ENCODE measurements at places on chromosomes 13 and 19.

GRCh38 chr19:54312436-54313377, at the start of gene LILRA5:
TSS of gene LILRA5 (minus strand) at chr19:54313166. CDS start at chr19:54313019, 147 bp downstream.
- no peak for DNase-seq

DNA sequence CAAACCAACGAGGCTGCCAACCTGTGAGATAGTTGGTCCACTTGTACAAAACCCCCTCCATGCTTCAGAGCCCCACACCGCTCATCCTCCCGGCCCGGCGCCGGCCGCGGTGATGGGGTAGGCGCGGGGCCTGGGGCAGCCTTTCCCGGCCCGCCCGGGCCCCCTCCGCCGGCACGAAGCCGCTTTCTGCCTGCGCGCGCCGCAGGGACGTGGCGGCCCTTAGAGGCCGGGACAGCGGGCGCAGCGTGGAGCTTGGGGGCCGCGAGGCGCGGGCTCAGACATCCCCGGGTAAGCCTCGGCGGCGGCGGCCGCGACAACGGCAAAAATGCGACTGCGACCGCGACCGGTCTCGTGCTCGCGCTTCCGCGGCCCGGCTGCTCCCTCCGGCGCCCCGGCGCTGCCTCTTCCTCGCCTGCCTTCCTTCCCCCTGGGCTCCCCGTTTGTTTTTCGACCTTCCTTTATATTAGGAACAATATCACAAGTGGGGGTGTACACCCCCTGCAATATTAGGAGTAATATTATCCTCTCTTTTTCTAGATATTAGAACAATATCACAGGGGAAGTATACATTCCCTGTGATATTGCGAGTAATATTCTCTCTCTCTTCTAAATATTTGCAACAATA, 53.9 kb upstream of the CEACAM21 start:
- DNase-seq = no peak

- DNase-seq = no peak
Measured at GRCh38 chr13:79141082-79141481, 265.0 kb downstream of the RBM26 start.

GRCh38 chr13:22143671-22144070, 472.8 kb downstream of the FGF9 start:
- no peak for DNase-seq

DNA sequence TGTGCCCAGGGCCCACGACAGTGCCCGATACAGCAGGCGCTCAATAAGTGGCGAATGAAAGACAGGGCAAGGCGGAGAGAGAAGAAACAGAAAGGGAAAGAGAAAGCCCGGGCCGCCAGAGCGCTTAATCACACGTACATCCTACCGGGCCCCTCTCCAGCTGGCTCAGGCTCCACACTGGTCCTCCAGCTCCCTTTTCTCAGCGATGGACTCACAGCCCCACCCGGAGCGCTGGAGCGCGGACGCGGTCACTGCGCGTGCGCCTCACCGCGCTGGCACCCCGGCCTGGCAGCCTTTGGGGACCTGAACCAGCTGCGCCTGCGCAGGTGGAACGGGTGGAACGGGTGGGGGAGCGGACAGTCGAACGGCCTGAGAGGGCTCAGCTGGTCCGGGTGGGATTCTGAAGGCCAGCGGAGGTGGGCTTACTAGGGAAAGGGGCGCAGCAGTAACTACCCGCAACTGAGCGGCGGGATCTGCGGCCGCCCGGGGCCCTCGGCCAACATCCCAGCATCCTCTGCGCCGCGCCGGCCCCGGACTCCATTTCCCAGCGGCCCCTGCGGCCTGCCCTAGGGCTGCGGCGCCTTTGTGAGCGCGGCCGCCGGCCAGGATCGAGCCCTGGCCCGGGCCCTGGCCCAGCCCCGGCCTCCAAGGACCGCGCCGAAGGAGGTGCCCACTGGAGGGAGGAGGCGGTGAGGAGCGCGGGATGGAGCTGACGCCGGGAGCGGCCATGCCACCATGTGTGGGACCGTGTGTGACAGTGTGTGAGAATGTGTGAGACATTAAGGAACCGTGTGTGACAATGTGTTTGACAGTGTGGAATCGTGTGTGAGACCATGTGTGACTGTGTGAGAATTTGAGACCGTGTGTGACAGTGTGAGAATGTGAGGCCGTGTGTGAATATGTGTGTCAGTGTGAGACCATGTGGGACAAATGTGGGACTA, at the start of gene ZNF583:
ZNF583 (plus strand) TSS at position 569 of the 941 bp plus-strand sequence. CDS start 2,783 bp downstream, outside the sequence.
- peak; percentile 85 for DNase-seq

- no peak for DNase-seq
Measured at GRCh38 chr19:8302357-8302691, 5.8 kb downstream of the CD320 start.

- DNase-seq = no peak
Measured at GRCh38 chr19:46618670-46619231, 6.1 kb downstream of the PTGIR start.

DNA sequence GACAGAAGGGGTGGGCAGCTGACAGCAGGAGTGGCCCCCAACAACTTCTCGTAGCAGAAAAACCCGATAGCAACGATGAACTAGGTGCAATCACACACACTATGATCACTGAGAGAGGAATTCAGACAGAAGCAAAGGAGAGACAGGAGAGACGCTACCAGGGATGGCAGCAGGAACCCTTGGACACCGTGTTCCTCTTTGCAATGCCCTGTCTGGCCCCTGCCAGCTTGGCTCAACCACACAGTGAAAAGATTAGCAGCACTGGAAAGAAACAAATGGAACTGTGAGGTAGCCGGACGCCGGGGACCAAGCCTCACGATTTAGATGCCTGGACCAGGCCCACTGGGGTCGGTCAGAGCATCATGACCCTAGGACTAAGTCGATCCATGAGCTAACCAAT, 23.6 kb downstream of the DCAF15 start:
- DNase-seq = no peak

GRCh38 chr19:15635016-15635805, 5.5 kb upstream of the CYP4F3 start:
- DNase-seq = no peak

DNA sequence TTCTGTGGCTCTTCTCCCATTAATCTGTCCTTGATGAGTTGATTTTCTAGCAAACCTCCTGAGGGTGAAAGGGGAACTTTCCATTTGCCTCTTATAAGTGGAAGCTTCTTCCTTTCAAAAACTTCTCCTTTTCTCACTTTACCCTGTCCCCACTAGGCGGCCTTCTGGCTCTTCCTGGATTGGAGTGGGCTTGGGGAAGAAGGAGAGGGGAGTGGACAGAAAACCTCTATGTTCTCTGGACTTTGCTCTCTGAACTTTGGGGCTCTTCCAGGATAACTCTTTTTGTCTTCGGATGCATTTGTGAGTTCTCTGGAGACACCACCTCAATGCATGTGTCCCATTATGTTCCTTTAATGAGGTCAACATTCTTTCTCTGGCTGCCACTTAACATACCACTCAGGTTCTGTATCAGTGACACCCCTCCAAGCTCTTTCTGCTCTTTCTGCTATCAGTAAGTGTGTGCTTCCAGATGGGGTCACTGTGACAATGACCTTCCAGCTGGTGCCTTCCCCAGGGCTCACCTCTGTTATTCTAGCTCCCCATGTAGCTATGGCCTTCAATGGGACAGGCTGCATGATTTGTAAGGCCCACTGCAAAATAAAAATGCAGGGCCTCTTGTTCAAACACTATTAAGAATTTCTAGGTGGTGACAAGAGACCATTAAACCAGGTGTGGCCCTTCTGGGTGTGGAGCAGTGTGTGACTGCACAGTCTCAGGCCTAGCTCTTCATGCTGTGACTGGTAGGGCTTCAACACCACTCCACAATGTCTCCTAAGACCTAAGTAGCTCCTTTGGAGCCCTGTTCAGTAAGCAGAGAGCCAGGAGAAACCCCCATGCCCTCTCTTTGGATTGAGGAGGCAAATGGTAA, 389.2 kb downstream of the EFNB2 start:
- DNase-seq = no peak

DNA sequence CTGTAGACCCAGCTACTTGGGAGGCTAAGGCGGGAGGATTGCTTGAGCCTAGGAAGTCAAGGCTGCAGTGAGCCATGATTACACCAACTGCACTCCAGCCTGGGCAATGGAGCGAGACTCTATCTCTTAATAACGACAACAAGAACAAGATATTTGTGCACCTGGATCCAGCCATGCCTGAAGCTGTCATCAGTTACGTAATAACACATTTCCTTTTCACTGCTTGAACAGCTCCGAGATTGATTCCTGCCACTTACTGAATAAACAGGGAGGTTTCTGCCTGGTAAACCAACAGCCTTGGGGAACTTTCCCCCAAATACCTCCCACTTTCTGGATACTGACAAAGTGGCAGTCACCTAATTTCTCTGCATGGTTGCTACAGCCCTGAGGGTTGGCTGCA, 5.4 kb downstream of the KANK2 start:
- DNase-seq = no peak

DNA sequence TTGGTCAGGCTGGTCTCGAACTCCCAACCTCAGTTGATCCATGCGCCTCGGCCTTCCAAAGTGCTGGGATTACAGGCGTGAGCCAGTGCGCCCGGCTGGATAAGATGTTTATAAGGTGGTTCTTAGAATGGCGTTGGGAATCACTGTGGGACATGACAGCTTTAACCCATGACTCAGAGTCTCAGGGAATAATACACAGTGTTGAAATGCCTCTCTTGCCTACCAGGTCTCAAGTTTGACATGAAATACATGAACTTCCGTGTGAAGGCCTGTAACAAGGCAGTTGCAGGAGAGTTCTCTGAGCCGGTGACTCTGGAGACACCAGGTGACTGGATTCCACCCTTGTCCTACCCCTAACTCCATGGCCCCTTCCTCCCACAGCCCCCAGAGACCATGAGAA, 12.6 kb downstream of the FSD1 start:
- no peak for DNase-seq

DNA sequence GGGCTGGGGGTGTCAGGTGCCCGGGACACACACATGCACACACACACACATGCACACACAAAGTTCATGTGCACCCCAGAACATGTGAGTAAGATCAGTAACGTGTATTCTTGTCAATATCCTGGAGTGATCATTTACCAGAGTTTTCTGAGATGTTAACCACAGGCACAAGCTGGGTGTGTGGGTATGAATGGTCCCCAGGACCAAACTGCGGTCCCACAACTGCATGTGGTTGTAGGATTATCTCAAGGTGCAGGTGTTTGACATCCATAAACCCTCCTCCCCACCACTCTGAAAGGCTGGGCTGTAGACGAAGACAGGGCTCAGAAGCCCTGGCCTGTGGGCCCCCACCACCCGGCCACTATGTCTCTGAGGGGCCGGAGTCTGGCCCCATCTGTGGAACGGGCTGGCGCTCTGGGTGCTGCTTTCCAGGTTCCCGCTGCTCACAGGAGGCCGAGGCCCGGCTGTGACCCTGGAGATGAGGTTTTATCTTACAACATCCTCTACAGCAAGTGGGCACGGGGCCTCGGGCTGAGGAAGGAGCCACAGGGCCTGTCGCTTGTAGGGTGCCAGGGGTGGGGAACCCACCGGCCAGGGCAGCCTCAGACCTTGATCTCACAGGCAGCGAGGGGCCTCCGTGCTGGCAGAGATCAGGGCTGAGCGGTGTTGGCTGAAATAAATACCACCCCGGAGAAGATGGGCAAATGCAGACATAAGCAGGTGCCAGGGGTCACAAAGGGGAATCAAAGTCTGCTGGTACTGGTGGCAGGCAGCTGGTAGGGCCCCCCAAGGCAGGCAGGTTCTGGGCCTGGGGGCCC, 4.3 kb downstream of the F2RL3 start:
- no peak for DNase-seq

GRCh38 chr19:6249296-6249695, 30.5 kb downstream of the MLLT1 start:
- DNase-seq = peak; percentile 5

GRCh38 chr19:35184267-35184666, 29.7 kb downstream of the FXYD5 start:
- no peak for DNase-seq

DNA sequence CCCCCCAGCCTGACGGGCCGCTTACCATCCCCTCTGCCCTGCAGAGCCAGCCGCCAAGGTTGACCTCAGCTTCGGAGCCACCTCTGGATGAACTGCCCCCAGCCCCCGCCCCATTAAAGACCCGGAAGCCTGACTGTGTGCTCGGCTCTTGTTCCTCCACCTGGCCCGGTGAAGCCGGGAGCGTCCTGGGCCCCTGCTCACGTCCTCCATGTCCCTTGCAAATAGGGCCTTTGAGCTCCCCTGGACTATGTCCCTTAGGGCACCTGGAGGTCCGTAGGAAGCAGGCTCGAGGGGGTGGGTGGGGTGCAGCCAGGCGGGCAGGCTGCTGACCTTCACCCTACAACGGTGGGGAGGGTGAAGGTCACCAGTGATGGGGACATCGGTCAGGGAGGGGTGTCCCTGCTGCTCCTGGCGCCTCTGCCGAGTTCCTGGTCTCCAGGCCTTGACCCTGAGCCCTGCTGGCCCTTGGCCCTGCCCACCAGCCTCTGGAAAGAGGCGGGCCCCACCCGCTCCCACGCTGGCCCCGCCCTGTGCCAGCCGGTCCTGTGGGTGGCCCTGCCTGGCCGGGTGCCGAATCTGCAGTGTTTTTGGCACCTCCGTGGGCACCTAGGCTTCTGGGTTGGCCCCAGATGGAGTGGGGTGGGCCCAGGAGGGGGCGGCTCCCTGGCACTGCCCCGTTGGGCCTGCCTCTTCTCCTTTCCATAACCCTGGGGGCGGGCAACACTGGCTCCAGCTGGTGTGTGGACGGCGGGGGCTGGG, 3.3 kb downstream of the ATP5F1D start:
- DNase-seq = no peak

GRCh38 chr13:99371956-99372355, 64.8 kb upstream of the GPR183 start:
- DNase-seq = no peak

DNA sequence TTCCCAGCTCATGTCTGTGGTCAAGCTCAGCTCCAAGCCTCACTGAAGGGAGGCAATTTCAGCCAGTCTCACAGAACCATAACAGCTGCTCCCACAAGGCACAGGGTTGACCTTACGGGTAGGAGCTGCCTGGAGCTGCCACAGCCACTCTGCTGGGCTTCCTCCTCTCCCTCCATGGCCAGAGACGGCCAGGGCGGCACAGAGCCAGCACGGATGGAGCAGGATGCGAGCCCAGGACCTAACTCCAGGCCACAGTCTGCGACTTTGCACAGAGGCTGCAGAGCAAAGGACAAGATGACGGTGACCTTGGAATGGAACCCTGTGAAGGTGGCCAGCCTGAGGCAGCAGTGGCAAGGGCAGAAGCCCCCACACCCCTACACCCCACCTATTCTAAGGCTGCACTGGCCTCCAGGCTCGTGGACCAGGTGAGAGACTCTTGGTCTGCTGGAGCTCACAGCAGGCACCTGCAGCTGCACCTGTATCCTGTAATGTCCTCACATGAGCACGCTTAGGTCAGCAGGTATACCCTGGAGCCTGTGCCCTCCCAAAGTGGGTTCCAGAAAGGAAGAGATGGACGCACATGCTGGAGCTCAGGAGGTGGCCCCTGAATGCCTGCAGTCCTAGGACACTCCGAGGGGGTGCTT, 29.6 kb downstream of the ADPRHL1 start:
- DNase-seq = no peak

DNA sequence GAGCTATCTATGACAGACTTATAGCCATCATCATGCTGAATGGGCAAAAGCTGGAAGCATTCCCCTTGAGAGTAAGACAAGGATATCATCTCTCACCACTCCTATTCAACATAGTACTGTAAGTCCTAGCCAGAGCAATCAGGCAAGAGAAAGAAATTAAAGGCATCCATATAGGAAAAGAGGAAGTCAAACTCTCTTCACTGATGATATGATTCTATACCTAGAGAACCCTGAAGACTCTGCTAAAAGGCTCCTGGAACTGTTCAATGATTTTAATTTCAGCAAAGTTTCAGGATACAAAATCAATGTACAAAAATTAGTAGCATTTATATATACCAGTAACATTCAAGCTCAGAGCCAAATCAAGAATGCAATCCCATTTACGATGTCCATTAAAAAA, 21.7 kb upstream of the C1QTNF9B start:
- no peak for DNase-seq

Data from GM12892 (cell line).